AG08396 (cell line): ENCODE measurements at places on chromosomes 16 and 17.

- DNase-seq = no peak
Observed at GRCh38 chr17:67362173-67362572, 4.2 kb downstream of the PSMD12 start.

- DNase-seq = no peak
Observed at GRCh38 chr16:64403352-64403751, 718.5 kb downstream of the CDH11 start.

DNA sequence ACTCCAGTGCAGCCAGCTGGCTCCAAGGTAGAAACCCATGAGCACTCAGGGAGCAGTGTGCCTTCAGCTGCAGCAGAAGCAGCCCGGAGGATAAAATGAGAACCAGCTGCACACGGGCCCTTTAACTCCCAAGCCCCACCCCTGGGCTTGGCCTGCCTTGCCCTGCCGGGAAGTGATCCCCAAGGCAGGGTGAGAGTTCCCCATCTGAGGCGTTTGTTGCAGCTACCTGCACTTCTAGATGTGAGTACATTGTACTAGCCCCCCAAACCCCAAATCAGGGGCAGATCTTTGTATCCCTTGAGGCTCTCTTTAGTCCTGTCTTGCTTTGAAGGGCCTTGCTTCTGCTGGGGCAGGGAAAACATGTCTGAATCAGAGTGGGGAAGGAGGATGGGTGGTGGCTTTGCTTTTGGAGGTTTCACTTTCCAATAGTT is at the start of gene MVP:
Gene MVP (plus strand): TSS at position 192 of the 431 bp plus-strand sequence. CDS start 10,088 bp downstream, outside the sequence.
- DNase-seq = peak; percentile 78

- no peak for DNase-seq
Observed at GRCh38 chr16:83727018-83727417, 80.8 kb upstream of the HSBP1 start.

GRCh38 chr16:59047114-59047513 is 313.0 kb upstream of the GOT2 start:
- DNase-seq = no peak

DNA sequence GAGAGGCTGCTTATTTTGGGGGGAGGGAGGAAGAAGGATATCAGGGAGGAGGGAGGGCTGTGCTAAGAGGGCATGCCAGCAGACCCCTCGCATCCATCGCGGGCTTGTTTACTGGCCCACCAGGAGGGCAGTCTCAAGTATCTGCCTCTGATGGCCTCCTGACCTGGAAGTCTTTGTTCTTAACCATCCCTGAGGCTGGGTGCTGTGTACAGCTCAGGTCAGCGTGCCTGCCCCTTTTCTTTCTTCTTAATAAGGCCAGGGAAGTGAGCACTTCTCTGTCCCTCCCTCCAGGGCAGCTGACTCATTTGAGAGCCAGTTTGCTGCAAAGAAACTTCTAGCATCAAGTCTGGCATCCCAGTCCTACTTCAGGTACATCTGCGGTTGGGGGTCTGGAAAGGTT is 157.0 kb downstream of the CCDC182 start:
- DNase-seq = no peak

DNA sequence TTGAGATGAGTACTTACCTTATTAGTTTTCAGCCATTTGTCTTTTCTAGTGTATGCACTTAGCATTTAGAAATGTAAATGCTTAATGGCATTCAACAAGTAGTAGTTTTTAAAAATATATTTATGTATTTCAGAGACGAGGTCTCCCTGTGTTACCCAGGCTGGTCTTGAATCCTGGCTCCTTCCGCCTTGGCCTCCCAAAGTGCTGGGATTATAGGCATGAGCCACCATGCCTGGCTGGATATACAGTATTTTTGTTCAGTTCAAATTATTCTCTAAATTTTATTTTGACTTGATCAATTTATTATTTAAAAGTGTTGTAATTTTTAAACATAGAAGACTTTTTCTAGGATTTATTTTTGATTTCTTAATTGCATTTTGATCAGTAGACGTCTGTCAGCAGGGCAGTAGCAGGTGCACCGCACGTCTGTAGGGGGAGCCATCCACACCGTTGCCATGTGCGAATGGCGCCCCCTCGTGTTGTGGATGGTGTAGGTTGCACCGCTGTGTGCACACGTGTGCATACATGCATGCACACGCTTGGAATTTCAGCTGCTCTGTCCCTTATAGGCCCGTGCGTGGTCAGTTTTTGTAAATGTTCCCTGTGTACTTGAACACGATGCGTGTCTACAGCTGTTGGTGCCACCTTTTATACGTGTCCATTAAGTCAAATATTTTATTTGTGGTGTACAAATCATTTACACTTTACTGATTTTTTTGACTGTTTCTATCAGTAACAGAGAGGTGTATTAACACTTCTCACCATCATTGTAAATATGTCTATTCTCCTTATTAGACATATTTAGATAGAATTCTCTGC is 30.6 kb downstream of the RPTOR start:
- peak; percentile 92 for DNase-seq

- no peak for DNase-seq
Observed at GRCh38 chr17:36017799-36018198, at the start of gene CCL23. Gene CCL23, minus strand, starts transcription at chr17:36017972. Its CDS starts 75 bp downstream, at chr17:36017897.

DNA sequence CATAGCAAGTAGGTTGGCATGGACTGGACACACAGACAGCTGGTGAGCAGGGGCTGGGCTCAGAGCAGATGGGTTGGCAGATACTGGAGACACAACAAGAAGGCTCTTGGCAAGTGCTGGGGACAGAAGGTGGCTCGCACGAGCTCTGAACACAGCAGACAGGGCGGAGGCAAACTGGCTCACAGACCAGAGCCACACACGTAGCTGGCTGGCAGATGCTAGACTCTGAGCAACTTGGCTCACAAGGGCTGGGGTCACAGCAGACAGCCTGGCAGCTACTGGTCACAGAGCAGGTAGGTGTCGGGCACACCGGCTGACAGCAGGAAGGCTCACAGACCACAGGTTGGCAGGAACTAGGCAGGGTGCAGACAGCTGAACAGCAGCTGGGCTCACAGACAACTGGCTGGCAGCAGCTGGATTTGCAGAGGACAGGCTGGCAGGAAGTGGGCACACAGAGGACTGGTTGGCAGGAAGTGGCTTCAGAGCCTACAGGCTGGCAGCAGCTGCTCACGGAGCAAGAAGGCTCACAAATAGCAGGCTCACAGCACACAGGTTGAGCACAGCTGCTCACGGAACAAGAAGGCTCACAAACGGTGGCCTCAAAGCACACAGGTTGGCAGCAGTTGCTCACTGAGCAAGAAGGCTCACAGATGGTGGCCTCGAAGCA is 725 bp downstream of the KRTAP16-1 start:
- no peak for DNase-seq

DNA sequence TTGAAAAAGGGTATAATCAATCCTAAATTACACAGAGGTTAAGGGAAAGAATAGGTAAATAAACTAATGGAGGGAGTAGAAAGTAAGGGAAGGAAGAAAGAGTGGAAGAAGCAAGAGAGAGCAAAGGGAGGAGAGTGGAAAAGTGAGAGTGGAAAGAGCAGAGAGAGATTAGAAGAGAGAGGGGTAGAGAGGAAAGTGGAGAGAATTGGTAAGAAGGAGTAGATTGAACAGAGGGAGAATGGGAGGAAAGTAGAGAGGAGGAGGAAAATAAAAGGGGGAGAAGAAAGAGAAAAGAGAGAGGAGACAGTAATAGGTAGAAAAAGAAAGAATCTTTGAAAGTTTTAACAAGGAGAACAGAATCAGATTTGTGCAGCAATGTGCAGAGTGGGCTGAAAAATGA is 24.9 kb downstream of the TERB1 start:
- DNase-seq = no peak

DNA sequence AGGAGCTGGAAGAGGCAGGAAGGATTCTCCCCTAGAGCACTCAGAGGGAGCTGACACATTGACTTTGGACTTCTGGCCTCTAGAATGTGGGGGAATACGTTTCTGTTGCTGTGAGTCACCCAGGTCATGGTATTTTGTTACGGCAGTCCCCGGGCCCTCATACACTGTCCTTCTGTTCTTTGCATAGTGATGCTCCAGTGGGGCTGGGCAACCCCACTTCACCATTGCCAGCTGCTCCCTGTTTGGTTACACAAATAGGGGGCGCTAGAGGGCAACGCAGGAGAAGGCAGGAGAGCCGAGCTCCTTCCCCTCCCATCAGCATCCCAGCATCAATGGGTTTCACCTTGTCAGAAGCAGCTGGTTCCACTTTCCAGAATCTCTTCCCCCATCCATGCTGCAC is 257.7 kb upstream of the FOXF1 start:
- peak; percentile 22 for DNase-seq

- DNase-seq = peak; percentile 77
Observed at GRCh38 chr17:77312786-77313599, 172.2 kb downstream of the SEC14L1 start.

DNA sequence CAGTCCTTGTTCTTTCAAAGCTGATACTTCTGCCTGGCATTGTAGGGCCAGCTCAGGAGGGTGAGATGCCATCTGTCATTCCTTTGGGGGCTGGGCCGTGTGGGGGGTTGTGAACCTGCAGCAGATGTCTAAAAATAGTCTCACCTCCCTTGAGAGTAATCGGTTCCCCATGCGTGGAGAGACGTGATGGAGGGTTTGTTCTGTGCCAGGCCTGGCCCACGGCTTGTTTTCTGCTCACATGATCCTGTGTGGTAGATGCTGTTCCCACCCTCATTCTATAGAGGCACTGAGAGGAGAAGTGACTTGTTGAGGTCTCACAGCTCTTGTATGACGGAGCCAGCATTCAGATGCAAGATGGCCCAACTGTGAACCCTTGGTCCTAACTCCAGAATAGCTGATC is 4.6 kb downstream of the IRF8 start:
- DNase-seq = no peak

GRCh38 chr16:52469775-52470174 is 77.2 kb downstream of the TOX3 start:
- no peak for DNase-seq

DNA sequence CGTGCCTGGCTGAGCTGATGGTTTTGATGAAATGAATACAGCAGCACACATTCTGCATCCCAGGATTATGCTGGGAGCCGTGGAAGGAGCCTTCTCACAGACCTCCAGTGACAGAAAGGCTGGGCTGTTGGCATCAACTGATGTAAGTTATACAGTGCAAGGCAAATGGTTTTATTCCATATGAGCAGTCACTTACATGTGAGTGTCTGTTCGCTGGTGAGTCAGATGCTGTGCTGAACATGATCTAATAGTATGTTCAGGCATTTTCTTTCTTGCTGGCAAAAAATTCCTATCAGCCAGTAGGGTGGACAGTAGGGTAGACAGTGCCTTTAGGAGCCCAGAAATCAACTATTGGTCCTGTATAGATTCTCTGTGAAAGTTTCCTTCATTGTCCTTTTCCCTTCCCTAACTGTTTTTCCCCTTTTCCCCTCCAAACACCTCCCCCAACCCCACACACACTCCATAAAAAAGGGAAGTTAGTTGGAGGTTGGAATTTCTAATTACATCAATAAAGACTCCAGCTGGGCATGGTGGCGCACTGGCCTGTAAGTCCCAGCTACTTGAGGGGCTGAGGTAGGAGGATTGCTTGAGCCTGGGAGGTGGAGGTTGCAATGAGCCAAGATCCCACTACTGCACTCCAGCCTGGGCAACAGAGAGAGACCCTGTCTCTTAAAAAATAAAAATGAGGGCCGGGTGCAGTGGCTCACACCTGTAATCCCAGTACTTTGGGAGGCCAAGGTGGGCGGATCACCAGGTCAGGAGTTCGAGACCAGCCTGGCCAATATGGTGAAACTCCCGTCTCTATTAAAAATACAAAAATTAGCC is 36.2 kb downstream of the LDHD start:
- DNase-seq = peak; percentile 54

DNA sequence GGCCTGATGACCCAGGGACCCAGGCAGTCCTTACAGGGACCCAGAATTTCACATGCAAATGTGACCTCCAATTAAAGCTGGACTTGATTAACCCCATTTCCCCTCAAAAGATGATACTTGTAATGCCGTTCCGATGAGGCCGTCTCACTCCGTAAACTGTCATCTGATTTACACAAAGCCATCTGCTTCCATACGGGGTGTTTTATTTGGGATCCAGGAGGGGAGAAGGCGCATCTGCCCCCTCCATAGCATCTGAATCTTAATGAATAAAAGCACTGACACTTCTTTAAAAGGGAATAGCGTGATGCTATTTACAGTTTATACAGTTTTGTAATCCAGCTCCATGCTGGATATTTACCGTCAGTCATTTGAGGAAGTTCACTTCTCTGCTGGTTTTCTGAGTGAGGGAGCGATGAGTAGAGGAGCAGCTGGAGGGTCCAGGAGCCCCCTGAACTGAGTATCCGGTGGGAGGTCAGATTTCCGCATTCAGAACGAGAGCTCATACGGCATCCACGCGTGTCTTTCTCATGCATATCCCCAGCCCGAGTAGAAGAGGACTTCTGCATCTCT is 452.7 kb downstream of the WWOX start:
- no peak for DNase-seq

GRCh38 chr16:60363566-60363965 is 1629.5 kb upstream of the GOT2 start:
- DNase-seq = no peak

GRCh38 chr17:77620282-77620681 is 338.2 kb upstream of the TNRC6C start:
- DNase-seq = no peak

DNA sequence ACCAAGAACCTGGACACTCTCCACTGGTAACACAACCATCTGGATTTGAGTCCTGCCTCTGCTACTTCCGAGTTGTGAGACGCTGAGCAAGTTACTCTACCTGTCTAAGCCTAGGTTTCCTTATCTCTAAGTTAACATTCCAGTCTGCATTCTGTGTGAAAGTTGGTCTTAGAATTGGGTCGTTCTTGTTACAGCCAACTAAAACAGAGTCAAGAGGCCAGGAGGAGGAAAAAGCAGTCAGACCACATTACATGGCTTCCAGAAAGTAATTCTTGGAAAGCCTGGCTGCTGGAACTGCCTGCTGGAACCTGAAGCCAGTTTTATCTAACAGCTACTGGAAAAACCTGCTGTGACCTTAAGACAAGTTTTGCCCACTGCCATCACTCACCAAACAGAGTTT is 38.4 kb upstream of the XYLT1 start:
- no peak for DNase-seq

GRCh38 chr16:23160574-23160973 is 11.3 kb upstream of the USP31 start:
- no peak for DNase-seq
